Activated CD4-positive, alpha-beta T cell treated with anti-CD3 and anti-CD28 coated beads for 4 hours (primary cell): ENCODE measurements at places on chromosomes 3 and 15.

- no peak for DNase-seq
These were observed 9.7 kb upstream of the SLC28A2 start for GRCh38 chr15:45242289-45242688.

GRCh38 chr15:65980824-65981456 is 111.6 kb downstream of the RAB11A start:
- peak; percentile 16 for DNase-seq

GRCh38 chr3:139339219-139339906 is 4.5 kb upstream of the MRPS22 start:
- no peak for DNase-seq

DNA sequence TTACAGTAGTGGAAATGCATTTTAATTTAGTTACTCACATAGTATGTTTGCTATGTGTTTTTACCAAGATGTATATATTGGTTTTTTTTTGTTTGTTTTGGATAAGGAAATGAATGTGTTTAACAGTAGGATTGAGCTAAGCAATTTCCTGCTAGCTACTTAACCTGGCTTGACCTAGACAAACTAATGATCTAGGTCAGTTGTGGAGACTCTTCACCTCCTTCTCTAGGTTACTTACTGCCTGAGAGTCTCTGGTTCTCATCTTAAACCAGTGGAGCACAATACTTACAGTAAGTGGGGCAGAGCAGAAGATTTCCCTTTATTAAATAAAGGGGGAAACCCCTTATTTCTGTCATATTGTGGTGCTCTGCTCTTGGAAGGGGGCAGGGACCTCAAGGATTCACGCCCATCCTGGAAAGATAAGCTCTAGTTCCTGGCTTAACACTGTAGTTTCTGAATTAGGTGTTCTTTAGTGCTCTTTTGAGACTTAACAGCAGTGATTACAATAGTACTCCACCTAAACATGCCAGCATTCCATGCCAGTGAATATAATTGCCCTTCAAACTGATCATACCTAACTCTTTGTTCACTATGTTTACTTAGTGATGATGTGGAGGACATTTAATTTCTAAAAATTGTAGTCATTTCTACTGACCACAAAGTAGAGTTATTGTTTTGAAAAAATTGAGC is 79.9 kb downstream of the UBP1 start:
- no peak for DNase-seq

DNA sequence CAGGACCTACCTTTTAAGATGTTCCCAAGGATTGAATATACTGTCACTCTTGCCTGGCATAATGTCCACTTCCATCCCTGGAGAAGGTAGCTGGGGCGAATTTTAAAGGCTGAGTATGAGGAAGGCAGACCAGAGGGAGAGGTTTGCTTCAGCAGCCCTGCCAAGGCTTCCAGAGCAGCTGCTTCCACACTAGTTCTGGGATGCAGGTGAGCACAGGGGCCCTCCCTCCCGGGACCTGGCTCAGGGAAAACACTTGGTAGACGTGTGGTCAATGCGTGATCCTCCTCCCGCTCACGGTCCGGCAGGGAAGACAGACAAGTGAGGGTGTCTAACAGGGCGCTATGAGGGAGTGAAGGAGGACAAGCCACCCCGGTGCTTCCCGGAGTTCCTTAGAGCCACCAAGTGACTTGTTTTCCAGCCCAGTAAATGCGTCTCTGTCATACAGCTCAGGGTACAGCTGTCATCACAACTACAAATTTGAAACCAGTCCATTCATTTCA is 327.6 kb downstream of the ARRDC4 start:
- no peak for DNase-seq

GRCh38 chr3:60046210-60046609 is 996.4 kb upstream of the CFAP20DC start:
- no peak for DNase-seq

GRCh38 chr3:98014268-98014585 is 20.9 kb downstream of the GABRR3 start:
- DNase-seq = no peak

- no peak for DNase-seq
These were observed 3.3 kb upstream of the LRTM1 start for GRCh38 chr3:54931182-54931581.

GRCh38 chr3:94709249-94709902 is 646.5 kb downstream of the NSUN3 start:
- no peak for DNase-seq

DNA sequence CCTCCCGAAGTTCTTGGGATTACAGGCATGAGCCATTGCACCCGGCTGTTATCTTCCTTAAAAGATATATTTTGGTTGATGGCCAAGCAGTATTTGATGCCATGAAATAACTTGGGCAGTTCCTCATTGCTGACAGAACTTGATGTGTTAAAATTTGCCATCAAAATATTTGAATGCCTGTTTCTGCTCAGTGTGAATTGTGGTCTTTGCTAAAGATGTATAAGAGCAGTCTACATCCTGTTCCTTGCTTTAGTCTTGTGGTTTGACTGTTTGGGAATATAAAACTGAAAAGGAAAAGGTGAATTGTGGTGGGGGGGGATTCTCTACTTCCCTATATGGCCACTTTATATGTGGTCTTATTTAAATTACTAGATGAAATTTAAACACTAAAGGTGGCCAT is 14.0 kb downstream of the TRIM71 start:
- DNase-seq = no peak

DNA sequence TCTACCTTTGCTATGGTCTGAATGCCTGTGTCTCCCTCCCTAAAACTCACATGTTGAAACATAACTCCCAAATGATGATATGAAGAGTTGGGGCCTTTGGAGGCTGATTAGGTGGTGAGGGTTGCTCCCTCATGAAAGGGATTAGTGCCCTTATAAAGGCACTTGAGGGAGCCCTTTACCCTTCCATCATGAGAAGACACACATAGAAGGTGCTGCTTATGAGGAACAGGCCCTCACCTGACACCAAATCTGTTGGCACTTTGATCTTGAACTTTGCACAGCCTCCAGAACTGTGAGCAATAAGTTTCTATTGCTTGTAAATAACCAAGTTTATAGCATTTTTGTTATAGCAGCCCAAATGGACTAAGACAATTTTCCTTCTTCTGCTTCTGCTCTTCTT is 76.2 kb upstream of the ADAMTS9 start:
- DNase-seq = no peak

DNA sequence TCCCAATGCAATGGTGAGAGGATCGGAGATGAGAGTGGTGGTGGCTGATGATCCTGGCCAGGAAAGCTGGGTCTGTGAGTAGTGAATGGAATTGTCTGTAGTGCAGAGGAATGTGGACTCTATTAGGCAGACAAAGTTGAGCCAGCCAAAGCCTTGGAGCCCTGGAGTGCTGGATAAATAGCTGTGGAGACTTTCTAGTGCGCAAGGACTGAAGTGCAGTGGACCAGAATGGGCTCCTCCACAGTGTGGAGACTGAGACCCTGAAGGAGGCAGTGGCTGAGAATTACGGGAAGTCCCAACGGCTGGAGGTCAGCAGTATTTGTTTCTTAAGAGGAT is 874 bp downstream of the ZNF662 start:
- DNase-seq = no peak

- DNase-seq = no peak
These were observed 411.6 kb upstream of the CADM2 start for GRCh38 chr3:84547207-84547606.

DNA sequence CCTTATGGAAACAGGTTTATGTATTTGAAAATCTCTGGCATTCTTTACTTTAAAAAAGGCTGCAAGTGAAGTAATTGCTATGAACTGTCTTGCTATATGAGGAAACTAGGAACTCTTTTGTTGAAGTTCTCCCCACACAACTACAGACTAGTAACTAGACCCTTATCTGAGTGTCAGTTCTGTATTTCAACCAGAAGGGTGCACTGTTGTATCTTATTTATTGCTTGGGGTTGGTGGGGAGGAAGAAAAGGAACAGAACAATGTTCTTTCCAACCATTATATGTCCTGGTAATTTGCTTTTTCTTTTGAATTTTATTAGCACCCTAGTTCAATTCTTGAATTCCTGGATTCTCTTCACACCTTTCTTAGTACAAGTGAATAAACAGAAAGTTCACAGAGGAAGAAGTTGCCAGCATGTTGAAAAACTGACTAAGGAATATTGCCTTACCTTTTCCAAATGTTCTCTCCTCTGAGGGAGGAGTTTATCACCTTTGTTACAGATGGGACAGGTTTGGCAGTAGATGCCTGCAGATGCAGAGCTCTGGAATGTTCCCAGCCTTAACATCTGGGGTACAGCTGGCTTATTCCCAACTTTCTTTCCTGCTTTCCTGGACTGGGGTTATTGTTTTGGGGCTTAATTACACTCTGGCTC is 162.4 kb upstream of the CFAP20DC start:
- DNase-seq = no peak

DNA sequence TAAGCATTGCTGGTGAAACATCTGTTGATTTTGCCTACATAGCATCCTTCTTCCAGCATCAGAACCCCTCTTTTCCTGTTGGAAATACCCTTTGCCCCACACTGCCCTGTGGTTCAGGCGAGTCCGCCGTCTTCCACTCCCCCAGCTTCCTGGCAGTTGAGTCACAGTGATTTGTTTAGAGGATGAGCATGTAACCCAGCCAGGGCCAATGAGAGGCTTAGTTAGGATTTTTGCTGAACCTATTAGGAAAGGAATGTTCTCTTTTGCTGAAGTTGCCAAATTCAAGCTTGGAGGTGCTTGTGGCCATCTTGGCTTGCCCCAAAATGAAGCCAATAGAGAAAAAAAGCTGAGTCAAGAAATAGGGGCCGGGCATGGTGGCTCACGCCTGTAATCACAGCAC is 19.0 kb upstream of the MEX3B start:
- no peak for DNase-seq

DNA sequence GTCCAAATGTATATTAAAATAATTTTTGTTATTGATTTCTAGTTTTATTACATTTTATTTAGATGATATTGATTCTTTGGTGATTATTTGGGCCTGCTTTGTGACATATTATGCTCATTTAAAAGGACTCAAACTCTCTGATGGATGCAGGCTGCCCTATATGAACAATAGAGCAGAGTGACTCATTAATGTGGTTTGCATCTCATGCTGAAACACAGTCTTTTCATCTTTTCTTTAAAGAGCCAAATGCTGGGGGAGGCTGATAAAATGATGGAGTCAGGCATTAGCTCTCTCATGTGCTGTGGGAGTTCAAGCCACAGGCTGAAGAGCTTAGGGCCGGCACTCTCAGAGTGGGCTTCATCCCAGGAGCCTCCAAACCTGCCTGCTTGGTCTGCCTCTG is 7.2 kb downstream of the PLA1A start:
- no peak for DNase-seq

GRCh38 chr3:121748680-121749275 is 763 bp downstream of the GOLGB1 start:
- no peak for DNase-seq

GRCh38 chr3:105422645-105423044 is 55.9 kb downstream of the ALCAM start:
- DNase-seq = no peak

DNA sequence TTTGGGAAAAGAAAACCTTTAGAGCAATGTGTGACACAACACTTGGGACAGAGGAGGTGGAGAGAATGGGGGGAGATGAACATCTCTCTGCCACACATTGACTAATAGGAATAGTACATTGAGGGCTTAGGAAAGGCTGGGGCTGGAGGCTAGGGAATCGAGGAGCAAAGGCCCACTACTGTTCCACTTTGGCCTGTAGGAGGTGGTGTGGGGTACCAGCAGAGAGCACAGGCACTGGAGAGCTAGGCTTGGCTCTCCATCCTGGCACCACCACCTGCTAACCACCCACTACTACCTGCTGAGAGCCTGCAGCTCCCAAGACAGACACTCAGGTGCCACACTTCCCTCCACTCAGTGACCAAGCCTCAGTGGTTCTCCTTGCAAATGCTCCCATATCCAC is 19.4 kb downstream of the CCDC32 start:
- no peak for DNase-seq

- no peak for DNase-seq
These were observed 255.0 kb upstream of the ROPN1 start for GRCh38 chr3:124246949-124247348.

DNA sequence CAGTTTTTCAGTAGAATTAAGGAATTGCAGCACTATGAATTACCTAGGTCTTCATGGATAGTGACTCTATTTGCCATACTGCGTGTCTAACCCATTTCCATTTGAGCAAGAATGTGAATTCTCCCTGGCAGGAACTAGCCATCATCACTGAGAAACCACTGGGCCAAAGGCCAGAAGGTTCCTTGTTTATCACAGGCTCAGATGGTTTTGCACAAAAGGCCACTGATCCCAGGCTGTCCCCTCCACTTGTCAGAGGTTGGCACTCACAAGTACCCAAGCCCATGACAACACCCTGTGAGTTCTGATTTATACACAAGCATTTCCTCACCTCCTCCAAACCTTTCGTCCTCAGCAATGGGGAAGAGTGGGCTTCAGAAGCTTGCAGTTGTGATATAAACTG is 131.8 kb downstream of the FOXB1 start:
- DNase-seq = no peak

DNA sequence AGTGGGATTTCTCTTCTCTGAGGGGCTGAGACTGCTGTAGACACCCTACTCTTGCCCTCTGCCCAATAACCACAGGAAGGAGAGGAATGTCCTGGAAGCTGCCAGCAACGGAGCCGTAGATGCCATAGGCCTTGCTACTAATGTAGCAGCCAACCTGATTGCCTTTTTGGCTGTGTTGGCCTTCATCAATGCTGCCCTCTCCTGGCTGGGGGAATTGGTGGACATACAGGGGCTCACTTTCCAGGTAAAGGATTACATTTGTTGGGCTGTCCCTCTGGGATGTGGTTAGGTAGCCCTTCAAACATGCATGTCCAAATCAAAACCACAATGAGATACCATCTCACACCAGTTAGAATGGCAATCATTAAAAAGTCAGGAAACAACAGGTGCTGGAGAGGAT is 16.1 kb downstream of the SLC28A2 start:
- no peak for DNase-seq

GRCh38 chr3:184811034-184811433 is 932 bp upstream of the VPS8 start:
- DNase-seq = no peak
